ENCODE measurements at places on chromosomes 11 and 22.

GRCh38 chr11:75635066-75635862, 33.6 kb downstream of the MAP6 start:
- no peak for DNase-seq

DNA sequence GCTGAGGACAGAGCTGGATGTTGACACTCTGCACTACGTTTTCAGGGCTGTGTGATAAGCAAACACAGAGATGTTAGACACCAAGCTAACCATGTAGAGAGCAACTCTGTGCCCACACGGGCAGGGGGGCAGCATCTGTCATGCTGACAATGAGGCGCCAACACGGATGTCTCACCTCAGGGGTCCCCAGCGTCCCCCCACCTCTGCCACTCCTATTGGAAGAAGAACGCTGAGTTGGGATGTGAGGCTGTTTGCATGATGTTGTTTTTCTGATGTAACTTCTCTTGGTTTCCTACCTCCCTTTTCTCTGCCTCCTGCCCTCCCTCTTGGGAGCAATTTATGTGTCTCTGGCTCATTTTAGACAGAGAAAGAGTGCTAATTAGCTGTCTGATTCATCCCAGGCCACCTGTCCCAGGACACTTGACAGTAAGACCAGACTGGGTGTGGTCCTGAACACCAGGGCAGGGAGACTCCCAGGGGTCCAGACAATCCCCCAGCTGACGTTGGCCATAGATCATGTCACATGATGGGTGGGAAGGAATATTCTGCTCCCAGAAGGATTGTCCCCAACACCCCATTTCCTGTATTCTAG, 89.2 kb upstream of the NCAM1 start:
- no peak for DNase-seq

- DNase-seq = no peak
Measured at GRCh38 chr11:8811571-8811970, 99.4 kb upstream of the AKIP1 start.

GRCh38 chr22:39348909-39349505, 784 bp upstream of the SYNGR1 start:
- DNase-seq = peak; percentile 85

- DNase-seq = no peak
Measured at GRCh38 chr11:28228196-28228895, 120.2 kb downstream of the METTL15 start.

Data from Kasumi-1 (cell line).